ENCODE measurements at places on chromosomes 7 and 10. TPM values are rescaled to one million over a fixed set of nuclear protein-coding genes. Genes with fewer than 3 reads are reported as not detected.

The IKZF1 gene
- under 0.01 TPM for total RNA-seq

The PLXNA4 gene
- total RNA-seq, result 4.3 TPM

The EIF4H gene
- total RNA-seq, result 270 TPM

The STK31 gene
- under 0.01 TPM for total RNA-seq

The EN2 gene
- under 0.01 TPM for total RNA-seq

The PSMG3 gene
- 38.7 TPM for total RNA-seq

DNA sequence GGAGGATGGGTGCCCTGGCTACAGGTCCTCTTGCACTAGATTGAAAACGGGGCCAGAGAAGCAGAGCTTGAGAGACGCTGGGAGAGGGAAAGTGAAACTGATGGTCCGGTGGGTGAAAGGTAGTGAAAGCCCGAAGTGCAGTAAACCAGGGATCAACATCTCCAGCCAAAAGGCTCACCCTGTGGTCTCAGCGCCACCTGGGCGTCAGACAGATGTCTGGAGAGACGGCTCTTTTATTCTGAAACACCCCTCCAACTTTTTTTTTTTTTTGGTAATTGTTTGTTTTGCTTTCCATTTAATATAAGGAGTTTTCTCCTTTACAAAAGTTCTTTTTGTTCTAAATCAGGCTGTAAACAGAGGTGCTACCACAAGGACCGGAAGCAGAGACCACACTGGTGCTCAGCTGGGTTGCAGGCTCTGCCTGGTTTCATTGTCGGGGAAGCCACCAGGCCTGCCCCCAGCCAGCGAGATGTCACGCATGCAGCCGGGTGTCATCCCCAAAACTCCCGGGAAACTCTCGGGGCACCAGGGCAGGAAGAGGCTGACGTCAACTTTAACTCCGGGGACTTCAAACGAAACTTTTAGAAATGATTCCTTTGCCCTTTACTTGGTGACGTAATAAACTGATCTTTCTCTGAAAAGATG is 11.2 kb downstream of the IL2RA start:
- peak; percentile 68 for DNase-seq

GRCh38 chr7:116672596-116673456 is 830 bp downstream of the MET start:
- DNase-seq, result peak; percentile 76

- DNase-seq, result no peak
Observed at GRCh38 chr7:18518555-18518954, 23.0 kb downstream of the HDAC9 start.

DNA sequence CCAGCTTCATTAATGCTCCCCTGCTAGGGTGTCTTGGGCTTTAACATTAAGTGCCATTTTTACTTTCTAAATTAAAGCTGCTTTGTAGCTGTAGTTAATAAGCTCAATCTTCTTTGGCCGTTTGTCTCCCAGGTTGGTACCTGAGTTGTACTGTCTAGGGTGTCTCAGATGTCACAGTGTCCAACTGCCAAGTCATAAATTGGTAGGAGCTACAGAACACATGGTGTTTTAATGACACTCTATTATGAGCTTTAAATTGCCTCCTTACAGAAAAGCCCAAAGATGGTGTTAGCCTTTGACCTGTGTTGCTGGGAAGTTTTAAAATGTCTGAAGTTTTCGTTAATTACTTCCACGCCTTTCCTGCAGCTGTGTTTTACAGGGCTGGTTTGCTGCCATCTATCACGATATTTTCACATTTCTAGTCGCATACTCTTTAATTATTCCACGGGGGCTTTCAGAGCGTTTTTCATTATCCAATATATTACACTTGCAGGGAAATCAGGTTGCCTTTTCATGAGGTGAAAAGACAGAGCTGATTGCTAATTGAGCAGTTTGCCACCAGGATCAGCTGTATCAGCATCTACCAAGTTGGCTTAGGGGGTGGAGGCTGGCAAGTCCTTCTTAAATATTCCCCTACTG is 247.8 kb upstream of the PLPP4 start:
- DNase-seq, result no peak

GRCh38 chr7:157466867-157467261 is 130.1 kb downstream of the DNAJB6 start:
- peak; percentile 69 for DNase-seq

DNA sequence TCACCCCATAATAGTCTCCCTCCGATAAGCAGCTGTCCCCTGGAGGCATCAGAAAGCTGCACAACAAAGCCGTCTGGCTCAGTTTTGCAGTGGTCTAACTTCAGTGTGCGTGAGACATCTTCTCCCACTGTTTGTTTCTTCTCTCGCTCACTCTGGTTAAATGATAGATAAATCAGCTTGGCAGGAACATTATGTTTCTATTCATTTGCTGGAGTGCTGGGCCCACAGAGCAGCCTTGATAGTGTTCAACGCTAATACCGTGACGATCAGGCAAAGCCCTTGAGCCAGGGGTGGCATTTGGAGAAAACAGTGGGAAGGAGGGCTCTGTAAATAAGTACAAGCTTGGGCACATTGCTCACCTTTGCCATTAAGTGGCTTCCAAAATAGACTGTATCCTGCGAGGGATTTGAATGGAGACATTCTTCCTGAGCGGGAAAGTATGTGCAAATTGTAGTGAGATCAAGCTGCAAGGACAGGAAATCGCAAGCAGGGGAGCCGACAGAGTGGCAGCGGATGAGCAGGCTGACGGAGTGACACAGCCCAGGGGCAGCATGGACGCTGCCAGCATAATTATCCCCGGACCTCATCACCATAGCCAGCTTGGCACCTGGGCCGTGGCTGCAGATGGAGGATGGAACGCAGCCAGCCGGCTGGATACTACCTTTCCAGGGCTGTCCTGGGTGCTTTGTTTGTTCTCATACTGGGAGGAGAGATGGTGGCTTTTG is 256.8 kb upstream of the FZD8 start:
- no peak for DNase-seq

DNA sequence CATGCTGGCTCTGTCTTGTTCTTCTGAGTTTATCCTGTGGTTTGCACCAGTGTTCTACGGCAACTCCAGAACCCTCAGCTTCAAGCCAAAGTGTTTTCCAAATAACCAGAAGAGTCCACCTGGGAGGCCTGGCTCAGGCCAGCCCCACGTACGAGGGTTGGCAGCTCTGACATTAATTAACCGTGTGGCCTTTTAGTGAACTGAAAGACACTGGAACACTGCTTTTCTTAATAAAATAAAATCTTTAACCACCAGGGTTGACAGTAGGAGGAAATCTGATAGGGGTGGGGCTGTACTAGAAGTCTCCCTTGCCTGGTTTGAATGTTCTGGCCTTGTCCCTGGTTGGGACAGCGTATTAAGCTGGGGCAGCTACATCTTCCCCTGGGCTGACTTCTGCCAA is 64.9 kb downstream of the SYPL1 start:
- DNase-seq, result no peak

DNA sequence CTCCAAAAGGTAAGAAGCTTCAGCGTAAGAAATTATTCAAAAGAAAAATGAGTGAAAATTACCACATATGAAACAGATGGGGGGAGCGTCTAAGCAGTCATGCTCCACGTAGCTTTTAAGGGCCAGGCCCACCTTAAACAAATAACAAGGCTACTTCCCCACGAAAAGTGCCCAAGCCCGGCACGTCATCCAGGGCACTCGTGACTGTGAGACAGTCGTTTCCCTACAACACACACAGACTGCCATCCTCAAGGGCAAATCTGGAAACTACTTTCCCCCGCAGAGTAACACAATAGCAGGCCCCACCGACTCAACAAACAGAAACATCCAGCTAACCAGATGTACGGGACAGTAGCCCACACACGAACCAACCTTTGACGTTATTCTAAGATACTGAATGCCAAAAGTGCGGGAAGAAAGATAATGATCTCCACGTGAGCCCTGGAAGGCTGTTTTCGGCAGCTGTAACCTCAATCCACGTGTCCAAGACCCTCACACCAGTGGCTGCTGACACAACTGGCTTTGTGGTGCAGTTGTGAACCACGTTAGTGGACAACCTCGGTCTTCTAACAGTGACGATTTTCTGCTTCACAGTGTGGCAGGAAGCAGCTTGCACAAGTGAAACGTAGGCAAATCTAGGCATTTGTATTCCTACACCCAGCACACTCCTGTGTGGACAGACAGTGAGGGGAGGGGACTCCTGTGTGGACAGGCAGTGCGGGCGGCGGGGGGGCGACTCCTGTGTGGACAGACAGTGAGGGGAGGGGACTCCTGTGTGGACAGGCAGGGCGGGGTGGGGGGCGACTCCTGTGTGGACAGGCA is 251.7 kb downstream of the ZMYND11 start:
- peak; percentile 82 for DNase-seq

DNA sequence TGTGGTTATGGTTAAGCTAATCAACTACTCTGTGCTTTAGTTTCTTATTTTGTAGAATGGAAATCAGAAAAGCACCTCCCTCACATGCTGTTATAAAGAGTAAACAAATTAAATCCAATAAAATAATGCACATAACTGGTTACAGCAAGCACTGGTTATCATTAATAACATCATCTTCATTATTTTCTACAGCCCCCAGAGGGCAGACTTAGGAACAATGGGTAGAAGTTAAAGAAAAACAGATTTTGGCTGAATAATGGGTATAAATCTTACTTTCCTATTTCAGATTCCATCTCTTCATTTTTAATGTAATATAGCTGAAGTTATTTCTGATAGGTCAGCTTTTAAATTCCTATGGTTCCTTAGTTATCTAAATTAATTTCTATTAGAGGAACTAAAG is 126.5 kb downstream of the DOCK4 start:
- DNase-seq, result peak; percentile 6

- no peak for DNase-seq
Observed at GRCh38 chr10:118990326-118990725, 39.2 kb upstream of the NANOS1 start.

GRCh38 chr7:104299323-104299722 is 29.1 kb upstream of the LHFPL3 start:
- DNase-seq, result no peak

- DNase-seq, result no peak
Observed at GRCh38 chr10:5584895-5585516, 60.2 kb downstream of the CALML3 start.

DNA sequence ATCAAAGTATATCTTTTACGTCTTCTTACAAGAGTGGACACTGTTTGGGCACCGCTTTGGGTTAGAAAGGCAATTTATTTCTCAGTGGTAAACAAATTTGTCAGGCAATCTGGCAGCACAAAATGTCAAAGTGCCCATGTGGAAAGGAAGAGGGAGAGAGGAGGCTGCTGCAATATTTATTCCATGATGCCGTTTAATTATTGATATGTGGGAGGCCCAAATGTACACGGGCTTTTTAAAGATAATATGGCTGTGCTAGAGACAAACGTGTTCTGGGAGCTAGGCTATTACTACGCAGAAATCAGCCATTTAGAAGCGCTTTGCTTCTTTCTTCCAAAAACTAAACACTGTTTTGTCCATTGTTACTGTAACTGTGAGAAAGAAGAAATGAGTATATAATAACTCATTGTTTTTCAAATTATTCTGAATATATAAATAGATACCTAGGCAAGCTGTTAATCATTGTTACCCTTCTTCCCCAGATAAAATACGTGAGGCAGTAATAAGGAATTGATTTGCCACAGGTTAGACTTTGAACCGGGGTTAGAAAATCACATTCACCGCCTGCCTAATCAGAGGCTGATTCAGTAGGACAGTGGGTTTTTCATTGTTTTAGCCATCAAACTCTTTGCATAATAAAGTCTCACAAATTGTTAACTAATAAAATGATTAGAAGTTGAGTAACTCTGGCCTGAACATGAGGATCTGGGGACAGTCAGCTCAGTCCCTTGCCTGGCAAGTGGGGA is 116.5 kb upstream of the FRMD4A start:
- DNase-seq, result no peak

DNA sequence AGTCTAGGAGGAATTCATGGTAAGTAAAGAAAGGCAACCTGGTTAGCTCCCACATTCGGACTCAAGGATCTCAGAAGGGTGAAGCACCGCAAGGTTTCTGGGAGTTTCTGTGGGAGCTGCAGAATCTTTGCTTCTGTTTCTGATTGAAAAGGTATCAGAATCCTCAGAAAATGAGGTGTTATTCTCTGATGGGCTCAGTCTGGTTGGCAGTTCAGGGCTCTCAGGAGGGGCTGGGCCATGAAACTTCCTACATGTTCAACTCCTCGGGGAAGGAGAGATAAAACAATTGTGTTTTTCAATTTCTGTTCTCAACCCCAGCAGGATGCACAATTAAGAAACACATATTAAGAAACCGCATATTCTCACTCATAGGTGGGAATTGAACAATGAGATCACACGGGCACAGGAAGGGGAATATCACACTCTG is 9.1 kb downstream of the OR2A7 start:
- DNase-seq, result no peak

GRCh38 chr7:111952783-111953182 is 253.4 kb downstream of the DOCK4 start:
- no peak for DNase-seq

Measured in osteoblast (primary cell).